Activated T-cell treated with anti-CD3 and anti-CD28 coated beads for 24 hours (primary cell): ENCODE measurements at places on chromosomes 2 and 18.

DNA sequence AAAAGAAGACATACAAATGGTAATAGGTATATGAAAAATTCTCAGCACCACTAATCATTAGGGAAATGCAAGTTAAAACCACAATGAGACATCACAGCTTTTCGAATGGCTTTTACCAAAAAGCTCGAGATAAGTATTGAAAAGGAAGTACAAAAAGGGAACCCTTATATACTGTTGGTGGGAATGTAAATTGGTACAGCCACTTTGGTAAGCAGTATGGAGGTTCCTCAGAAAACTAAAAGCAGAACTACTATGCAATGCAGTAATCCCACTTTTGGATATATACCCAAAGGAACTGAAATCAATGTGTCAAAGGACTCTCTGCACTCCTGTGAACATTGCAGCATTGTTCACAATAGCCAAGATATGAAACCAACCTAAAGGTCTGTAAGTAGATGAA lies 107.5 kb upstream of the SPATS2L start:
- no peak for DNase-seq

DNA sequence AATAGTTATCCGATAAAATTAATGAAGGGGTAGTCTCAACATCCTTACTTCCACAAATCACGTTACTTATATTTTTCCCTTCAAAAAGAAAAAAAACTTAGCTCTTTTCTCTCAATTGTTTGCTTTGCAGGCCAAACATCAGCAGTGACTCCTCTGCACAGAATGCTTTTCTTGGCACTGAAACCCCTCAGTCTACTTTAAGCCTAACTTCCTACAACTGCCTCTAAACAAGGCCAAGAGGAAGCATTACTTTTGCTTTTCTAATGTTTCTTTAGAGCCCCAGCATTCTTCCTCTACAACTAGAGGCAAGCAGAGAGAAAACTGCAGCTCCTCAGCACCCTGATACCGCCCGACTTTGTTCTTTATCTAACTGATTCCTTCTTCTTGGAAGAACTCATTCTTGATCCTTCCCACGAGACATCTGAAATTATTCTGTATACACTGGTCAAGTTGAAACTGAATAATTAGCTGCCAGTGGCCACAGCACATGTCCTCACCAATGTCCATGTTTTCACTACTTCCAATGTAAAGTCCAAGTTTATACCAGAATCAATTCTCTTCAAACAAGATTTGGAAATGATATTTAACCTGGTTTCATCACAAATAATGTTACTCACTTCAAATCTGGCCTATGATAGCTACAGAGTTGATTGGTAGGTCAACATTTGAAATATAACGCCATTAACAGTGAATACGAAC lies 55.3 kb downstream of the DTNB start:
- DNase-seq = no peak

- no peak for DNase-seq
Observed at GRCh38 chr2:106566050-106566449, 78.9 kb downstream of the CD8B2 start.

- DNase-seq = no peak
Observed at GRCh38 chr2:230706053-230706521, 6.6 kb upstream of the CAB39 start.

DNA sequence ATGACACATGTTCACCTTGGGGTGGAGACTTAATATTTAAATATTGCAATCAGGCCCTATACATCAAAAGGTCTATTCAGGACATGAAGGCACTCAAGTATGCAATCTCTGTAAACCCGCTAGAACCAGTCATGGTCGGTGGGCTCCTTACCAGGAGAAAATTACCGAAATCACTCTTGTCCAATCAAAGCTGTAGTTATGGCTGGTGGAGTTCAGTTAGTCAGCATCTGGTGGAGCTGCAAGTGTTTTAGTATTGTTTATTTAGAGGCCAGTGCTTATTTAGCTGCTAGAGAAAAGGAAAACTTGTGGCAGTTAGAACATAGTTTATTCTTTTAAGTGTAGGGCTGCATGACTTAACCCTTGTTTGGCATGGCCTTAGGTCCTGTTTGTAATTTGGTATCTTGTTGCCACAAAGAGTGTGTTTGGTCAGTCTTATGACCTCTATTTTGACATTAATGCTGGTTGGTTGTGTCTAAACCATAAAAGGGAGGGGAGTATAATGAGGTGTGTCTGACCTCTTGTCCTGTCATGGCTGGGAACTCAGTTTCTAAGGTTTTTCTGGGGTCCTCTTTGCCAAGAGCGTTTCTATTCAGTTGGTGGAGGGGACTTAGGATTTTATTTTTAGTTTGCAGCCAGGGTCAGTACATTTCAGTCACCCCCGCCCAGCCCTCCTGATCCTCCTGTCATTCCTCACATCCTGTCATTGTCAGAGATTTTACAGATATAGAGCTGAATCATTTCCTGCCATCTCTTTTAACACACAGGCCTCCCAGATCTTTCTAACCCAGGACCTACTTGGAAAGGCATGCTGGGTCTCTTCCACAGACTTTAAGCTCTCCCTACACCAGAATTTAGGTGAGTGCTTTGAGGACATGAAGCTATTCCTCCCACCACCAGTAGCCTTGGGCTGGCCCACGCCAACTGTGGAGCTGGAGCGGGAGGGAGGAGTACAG lies 108.1 kb downstream of the XRCC5 start:
- DNase-seq = no peak

- no peak for DNase-seq
Observed at GRCh38 chr2:72349016-72349415, 201.4 kb upstream of the CYP26B1 start.

DNA sequence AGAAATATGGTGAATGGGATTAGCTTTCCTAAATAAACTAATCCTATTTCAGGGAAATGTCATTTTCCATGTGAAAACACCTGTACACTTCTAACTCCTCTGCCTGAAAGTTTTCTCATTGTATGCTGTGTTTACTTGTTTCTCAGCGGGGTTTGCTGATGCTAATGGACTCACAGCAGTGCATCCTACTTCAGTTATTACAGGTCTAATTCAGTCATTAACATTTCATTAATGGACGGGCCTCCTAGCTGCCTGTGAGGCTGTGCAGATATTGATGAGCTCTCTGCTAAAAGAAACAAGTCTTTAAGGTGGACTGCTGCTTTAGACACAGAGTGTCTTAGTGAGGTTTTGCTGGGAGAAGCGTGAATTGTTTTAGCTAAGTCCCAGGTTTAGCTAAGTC lies 1342.0 kb upstream of the ZEB2 start:
- no peak for DNase-seq

DNA sequence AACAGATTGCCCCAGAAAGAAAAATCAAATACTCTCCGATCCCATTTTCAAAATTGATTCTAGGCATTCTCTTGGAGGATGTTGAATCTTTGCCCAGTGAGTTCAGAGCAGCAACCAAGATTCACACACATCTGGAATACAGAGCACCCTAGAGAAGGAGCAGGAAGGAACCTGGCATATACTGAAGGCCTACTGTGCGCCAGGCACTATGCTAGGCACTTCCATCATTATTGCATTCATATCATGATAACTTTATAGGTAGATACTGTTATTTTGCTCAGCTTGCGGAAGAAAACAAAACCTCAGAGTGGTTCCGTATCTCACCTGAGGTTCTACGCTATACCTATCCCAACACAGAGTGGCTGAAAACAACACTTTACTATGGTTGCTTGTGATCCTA lies 160.3 kb upstream of the SERTAD2 start:
- no peak for DNase-seq

DNA sequence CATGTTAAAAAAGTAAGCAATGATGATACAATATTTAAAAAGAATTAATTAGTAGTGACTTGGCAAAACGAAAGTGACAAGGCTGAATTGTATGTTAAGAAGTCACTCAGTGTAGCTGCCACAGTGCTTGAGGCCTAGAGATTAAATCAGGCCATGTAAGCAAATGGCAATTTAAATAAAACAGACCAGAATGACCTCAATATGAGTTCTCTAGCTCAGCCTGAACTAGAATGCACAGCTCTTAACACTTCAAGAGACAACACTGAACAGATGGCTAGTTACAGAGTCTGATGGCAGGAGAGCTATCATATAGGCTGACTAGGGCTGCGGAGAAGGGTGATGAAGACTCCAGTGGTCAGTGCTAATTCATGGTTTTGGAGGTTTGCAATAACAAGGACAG lies 117.9 kb upstream of the ZBTB14 start:
- no peak for DNase-seq

- no peak for DNase-seq
Observed at GRCh38 chr2:241848761-241849615, 9.7 kb downstream of the PDCD1 start.

- DNase-seq = no peak
Observed at GRCh38 chr2:60106836-60107529, 446.5 kb downstream of the BCL11A start.

- no peak for DNase-seq
Observed at GRCh38 chr2:113228351-113228750, 50.4 kb downstream of the PAX8 start.

DNA sequence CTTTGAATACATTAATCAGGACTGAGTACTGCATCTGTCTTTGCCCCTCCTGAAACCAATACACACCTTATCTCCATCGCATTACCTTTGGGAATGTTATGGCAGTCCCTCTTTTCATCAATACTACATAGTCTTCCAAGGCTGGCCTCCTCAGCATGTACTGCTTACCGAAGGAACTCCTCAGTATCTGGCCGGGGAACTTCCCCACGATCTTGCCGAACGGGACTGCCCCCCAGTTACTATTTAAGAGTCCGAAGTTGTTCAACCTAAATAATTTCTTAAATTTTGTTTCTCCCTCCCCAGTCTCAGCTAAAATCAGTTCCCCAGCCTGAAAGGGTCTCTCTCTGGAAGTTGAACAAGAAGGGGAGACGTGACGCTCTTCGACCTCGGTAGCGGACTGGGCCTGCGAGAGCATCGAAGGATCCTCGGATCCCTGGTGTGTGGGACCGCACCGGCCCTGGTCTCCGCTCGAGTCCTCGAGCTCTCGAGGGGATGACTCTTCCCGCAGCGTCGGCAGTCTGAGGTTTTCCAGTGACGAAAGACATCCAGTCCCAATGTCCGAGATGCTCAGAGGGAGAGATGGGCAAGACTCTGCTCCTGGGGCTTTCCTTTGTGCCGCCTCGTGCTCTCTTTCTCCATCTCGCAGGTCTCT lies 489 bp downstream of the TRMT61B start:
- DNase-seq = peak; percentile 11

DNA sequence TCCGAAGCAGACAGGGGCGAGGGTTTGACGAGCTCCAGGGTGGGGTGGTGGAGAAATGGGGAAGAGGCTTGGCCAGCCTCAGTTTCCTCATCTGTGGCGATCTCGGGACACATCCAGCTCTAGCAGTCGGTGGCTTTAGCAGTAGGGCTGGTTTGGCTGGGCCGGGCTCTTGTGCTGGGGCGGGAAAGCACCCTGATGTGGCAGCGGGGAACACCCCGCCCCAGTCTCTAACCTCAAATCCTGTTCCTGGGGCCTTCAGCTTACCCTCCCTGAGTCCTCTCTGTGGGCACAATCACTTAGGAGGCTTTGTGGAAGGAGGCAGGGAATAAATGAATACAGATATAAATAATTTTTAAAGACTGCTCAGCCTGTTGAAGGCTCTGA lies 26.5 kb upstream of the MCFD2 start:
- peak; percentile 61 for DNase-seq

GRCh38 chr18:79870301-79871025 lies 72.7 kb downstream of the KCNG2 start:
- no peak for DNase-seq

GRCh38 chr2:17578466-17578928 lies 38.0 kb downstream of the VSNL1 start:
- DNase-seq = no peak

- no peak for DNase-seq
Observed at GRCh38 chr2:160203422-160203821, 3.4 kb upstream of the ITGB6 start.

DNA sequence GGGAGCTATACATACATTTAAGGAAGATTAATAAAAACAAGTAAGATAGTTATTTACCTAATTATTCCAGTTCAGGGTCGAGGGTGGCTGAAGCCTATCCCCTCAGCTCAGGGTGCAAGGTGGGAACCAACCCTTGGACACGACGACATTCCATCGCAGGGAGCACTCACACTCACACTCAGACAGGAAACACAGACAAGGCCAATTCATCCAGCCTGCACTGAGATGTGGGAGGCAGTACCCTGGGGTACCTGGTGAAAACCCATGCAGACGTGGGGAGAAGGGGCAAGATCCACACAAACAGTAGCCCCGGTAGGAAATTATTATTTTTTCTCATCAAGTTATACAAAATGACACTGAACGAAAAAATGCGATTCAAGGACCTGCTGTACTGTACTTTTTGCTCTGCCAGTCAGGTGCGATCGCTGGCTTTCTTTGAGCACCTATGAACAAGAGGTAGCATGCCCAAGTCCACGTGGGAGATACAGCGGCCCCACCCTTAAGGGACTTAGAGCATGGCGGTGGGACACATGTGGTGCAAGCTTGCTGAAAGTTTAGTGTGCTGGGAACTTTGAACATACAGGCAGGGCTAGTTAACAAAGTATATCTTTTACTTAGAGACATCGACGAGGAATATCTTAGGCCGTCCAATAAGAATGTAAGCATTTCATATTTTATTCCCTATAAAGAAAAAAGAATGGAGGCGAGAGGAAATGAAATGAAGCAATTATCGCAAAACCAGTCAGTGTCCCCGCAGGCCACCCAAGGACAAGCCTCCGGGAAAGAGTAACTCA lies 624 bp downstream of the METTL8 start:
- DNase-seq = peak; percentile 33

DNA sequence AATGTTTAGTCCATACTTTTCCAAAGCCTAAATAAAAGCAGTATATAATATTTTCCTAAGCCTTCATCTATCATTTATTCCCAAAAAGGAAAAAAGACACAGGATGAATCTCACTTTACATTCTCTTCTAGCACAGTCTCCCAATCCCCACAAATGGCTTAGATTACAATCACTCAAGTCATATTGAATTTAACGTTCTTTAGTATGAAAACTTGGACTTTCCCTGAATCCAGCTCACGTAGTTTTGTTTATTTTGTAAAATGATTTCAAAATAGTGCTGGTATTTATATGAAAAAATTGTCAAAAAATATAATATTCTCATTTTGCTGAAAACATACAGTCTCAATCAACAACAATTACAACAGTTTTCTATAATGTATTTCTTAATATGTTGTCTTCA lies 137.7 kb upstream of the CCDC150 start:
- no peak for DNase-seq

DNA sequence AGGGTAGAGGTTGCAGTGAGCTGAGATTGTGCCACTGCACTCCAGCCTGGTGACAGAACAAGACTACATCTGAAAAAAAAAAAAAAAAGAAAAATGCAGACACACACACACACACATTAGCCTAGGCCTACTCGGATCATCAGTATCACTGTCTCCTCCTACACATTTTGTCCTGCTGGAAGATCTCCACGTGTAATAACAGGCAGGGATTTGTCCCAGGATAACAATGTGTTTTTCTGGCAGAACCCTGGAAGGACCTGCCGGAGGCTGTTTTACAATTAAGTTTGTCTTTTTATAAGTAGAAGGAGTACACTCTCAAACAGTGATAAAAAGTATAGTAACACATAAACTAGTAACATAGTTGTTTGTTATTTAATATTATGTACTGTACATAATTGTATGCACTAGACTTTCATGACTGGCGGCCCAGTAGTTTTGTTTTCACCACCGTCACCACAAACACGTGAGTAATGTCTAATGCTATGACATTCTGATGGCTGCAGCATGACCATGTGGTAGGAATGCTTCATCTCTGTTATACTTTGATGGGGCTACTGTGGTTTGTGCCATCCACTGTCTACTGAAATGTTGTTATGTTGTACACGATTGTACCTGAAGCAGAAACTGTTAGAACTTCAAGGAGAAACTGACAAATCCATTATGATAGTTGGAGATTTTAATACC lies 130.6 kb downstream of the ATP9B start:
- DNase-seq = no peak
